ENCODE measurements at places on chromosomes 1 and 21. TPM values are rescaled to one million over a fixed set of nuclear protein-coding genes. Genes with fewer than 3 reads are reported as not detected.

GRCh38 chr1:41564741-41565475 is 80.4 kb upstream of the EDN2 start:
- no peak for DNase-seq

- DNase-seq = no peak
Measured at GRCh38 chr1:19065526-19066247, 109.2 kb upstream of the IFFO2 start.

DNA sequence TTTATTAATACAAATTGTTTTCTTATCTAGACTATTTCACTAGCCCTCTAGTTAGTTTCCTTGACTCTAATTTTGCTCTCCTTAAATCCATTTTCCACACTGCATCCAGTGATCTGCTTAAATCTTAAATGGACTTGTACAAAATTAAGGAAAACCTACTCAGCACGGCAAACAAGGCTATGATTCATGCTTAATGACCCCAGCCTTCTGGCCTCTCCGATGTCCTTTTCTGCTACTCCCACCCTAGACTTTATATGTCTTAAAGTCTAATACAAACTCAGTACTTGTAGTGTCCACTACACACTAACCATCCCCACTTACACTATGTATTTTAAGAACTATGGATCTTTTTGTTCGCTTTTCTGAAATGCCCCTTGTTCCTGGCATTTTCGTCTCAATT is 2.2 kb downstream of the TMED5 start:
- no peak for DNase-seq

DNA sequence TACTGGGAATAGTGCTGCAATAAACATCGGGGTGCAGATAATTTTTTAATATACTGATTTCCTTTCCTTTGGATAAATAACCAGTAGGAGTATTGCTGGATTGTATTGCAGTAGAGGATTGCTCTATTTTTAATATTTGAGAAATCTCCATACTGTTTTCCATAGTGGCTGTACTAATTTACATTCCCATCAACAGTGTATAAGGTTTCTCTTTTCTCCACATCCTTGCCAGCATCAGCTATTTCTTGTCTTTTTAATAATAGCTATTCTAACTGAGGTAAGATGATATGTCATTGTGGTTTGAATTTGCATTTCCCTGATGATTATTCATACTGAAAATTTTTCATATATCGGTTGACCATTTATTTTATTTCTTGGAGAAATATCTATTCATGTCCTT is 31.1 kb downstream of the GJA5 start:
- no peak for DNase-seq

DNA sequence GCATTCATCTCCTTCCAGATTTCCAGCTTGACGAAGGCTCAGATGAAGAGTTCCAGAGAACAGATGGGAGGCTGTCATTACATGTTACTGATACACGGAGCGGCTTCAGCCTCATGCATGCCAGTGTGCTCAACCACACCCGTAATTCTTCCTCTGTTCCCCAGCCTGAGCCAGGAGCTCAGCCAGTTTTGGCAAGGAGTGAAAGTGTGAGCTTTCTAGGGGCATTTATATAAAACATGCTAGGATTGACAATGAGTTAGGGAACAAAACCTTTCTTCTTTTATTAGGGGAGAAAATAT is 290.4 kb upstream of the PLXNA2 start:
- DNase-seq = no peak

- no peak for DNase-seq
Measured at GRCh38 chr1:87956750-87957149, 628.1 kb downstream of the LMO4 start.

GRCh38 chr1:4778056-4778455 is 123.6 kb downstream of the AJAP1 start:
- DNase-seq = no peak

Gene STPG1
- 11.4 TPM for polyA plus RNA-seq
